ENCODE measurements at places on chromosomes 6 and 20.

GRCh38 chr6:4021854-4022695, 56.9 kb downstream of the FAM217A start:
- DNase-seq, result peak; percentile 38

DNA sequence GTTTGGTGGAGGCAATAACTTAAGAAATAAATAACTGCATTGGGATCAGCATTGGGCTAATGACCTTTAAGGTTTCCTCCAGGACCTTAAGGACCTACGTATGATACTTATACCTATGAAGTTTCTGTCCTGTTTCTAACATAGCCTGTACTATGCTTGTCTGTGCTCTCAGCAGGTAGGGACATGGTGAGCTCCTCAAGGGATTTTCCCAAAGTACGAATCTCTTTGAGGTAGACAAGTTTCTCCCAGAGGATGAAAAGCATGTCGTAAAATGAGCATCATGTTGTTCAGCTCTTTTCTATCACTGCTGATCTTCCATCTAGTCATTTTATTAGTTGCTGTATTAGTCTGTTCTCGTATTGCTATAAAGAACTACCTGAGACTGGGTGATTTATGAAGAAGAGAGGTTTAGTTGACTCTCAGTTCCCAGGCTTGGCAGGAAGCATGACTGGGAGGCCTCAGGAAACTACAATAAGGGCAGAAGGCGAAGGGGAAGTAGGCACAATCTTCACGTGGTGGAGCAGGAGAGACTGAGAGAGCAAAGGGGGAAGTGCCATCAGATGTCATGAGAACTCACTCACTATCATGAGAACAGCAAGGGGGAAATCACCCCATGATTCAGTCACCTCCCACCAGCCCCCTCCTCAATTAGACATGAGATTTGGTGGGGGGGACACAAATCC, 77.8 kb upstream of the TGM3 start:
- peak; percentile 20 for DNase-seq

DNA sequence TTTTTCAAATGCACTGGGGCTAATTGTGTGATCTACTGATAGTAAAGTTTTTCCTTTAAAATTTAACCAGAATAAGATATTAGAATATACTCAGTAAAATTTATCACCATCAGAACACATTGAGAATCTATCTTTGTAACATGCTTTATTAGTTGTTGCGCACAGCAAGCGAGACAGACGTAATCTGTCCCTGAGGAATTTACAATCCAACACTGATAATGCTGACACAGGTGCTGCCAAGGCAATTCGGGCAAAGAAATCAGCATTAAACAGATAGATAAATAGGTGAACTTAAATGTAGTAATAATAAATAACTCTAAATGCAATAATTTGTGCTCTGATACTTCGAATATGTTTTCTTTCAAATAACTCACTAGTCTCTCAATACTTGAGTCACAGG, 607.2 kb downstream of the HTR1B start:
- DNase-seq, result no peak

- DNase-seq, result no peak
These were observed 117.0 kb downstream of the PHACTR3 start for GRCh38 chr20:59721386-59721785.

DNA sequence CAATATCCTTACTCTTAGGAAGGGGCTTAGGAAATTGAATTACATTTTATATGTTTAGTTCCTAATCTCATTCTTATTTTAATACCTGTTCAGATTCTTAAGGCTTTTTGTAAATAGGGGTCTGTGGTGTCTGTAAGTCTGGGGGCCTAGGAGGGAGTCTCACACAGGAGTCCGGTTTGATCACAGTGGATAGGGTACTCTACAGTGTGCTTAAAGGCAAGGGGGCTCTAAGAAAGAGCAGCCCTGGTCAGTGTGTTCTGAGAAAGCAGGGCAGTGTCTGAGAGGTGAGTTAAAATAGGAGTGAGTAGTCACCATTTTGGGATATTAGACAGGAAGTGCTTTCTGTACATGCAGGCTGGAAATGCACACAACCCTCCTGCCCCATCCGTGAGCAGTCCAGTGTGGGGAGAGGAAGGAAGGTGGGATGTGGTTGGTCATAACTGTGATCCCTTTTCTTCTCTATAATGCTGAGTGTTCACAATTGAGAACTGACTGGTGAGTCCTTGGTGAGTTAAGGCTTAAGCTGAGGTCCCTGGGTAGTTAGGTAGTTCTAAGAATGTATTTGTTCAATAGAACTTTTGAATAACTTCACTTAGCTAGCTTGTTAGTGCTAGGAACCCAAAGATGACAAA, 50.0 kb downstream of the CDKAL1 start:
- DNase-seq, result no peak

GRCh38 chr6:6584310-6585002, 4.1 kb upstream of the LY86 start:
- no peak for DNase-seq

DNA sequence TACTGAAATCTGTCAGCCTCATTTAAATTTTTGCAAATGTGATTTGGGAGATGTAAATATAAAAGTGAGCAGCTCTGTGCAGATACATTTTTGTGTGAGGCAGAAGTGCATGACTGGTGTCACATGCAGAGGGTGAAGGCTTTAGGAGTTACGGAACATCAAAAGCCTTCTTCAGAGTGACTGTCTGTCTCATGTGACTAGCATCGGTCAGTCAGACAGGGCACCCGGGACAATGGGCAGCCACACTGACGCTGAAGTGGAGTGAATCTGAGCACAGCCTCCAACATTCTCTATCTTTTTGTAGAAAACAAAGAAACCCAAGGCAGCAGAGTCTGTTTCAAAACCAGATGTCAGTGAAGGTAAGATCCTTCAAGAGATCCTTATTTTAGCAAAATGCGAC, 7.9 kb upstream of the FAM209A start:
- no peak for DNase-seq

- no peak for DNase-seq
These were observed 637 bp upstream of the SLC22A3 start for GRCh38 chr6:160347259-160348222.

Data from CD4-positive, alpha-beta T cell treated with Interleukin-12 subunit alpha and Interleukin-12 subunit beta, for 1 hour (primary cell).